ENCODE measurements at places on chromosomes 13 and 19.

GRCh38 chr13:87906411-87906810 is 235.2 kb downstream of the SLITRK5 start:
- DNase-seq = no peak

- no peak for DNase-seq
Measured at GRCh38 chr13:75360170-75360569, 121.8 kb downstream of the TBC1D4 start.

- no peak for DNase-seq
Measured at GRCh38 chr13:21020176-21020575, 41.2 kb downstream of the LATS2 start.

DNA sequence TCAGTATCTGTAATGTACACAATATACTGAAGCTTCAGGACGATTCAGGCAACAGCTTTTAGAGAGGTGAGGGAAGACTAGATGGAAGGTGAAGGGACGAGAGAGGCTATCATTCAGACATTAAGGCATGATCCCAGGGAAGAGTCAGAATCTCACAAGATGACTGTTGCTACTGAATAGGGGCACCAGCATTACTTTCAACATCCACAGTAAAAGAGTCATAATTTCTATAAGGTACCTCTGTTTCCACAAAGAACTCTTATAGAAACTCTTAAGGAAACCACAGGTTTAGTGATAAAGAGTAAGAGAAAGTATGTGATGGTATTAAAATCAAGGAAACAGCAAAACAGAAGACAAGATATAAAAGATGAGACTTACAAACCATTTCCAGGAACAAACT is 23.0 kb downstream of the LCP1 start:
- DNase-seq = no peak

DNA sequence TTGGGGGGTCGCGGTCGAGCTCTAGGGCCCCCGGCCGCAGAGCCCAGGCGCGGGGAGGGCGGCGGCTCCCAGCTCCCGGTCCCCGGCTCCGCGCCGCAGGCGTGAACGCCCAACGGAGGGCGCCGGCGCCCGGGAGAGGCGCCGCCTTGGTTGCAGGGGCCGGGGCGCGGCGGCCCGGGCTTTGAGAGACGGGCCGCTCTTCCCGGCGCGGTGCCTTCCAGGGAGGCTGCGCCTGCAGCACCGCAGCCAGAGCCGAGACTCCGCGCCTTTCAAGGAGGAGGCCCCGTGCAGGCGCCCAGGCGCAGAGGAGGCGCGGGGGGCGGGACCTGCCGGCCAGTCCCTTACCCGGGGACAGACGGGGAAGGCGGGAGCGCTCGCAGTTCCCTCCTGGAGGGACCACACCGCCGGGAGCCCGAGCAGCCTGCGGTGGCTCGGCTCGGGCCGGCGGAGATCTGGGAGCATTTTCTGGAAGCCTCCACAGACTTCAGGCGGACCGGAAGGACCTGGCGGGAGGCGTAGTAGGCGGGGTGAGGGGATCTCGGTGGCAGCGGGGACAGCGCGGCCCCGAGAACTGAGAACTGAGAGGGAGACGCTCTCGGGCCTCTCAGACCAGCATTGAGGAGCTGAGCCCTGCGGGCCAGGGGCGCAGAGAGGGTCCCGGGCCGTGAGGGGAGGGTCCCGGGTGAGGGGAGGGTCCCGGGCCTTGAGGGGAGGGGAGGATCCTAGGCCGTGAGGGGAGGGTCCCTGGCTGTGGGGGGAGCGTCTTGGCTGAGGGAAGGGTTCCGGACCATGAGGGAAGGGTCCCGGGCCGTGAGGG is 25.5 kb upstream of the MCF2L start:
- DNase-seq = peak; percentile 54

DNA sequence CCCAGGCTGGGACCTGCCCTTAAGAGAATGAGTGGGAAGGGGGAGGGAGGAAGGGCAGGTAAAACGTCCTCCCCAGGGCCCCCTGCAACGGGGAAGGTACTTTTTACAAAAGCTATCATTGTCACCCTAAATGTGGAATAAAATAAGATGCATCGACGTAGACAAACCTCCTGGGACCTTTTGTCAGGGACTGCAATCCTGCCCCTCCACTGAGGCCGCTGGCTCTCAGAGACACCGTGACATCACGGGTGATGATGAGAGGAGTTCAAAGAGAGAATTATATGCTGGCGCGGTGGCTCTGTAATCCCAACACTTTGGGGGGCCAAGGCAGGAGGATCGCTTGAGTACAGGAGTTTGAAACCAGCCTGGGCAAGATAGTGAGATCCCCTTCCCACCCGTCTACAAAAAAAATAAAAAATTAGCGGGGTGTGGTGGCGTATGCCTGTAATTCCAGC is 1.8 kb upstream of the MYBPC2 start:
- DNase-seq = no peak

- DNase-seq = no peak
Measured at GRCh38 chr19:23596872-23597271, 90.1 kb downstream of the ZNF675 start.

- peak; percentile 41 for DNase-seq
Measured at GRCh38 chr13:97028441-97029299, 34.4 kb upstream of the OXGR1 start.

- DNase-seq = no peak
Measured at GRCh38 chr13:96782186-96782585, 212.1 kb downstream of the OXGR1 start.

DNA sequence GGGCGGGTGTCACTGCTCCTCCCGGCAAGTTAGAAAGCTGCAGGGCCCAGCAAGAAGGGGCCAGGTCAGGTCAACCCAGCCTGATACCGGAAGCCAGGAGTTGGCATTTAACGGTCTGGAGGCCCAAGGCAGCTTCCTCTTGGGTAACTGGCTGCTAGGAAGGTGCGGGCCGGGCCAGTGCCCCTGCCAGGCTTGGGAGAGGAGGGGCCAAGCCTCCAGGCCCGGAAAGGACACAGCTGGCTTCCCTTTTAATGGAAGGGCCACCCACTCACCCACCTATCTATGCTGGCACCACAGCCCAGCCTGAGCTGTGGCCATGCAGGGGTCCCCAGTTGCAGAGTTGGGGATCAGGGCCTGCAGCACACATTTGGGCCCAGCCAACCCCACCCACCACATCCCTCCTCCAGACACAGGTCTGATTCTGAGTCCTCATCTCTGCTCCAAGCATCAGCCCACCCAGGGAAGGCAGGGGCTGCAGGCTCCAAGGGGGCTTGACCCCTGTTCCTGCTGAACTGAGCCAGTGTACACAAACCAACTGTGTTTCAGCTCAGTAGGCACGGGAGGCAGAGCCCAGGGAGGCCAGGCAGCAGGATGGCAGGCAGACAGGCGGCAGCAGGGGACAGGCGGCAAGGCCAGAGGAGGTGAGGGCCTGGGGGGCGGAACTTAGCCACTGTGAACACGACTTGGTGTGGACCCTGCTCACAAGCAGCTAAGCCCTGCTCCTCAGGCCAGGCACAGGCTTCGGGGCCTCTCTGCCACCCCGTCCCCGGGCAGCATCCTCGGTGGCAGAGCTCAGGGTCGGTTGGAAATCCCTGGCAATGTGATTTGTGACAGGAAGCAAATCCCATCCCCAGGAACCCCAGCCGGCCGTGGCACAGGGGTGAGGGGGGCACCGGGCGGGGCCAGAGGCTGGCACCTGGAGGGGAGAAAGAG is 40.8 kb downstream of the ZSWIM4 start:
- no peak for DNase-seq

- no peak for DNase-seq
Measured at GRCh38 chr13:101053301-101054093, 362.8 kb downstream of the NALCN start.

DNA sequence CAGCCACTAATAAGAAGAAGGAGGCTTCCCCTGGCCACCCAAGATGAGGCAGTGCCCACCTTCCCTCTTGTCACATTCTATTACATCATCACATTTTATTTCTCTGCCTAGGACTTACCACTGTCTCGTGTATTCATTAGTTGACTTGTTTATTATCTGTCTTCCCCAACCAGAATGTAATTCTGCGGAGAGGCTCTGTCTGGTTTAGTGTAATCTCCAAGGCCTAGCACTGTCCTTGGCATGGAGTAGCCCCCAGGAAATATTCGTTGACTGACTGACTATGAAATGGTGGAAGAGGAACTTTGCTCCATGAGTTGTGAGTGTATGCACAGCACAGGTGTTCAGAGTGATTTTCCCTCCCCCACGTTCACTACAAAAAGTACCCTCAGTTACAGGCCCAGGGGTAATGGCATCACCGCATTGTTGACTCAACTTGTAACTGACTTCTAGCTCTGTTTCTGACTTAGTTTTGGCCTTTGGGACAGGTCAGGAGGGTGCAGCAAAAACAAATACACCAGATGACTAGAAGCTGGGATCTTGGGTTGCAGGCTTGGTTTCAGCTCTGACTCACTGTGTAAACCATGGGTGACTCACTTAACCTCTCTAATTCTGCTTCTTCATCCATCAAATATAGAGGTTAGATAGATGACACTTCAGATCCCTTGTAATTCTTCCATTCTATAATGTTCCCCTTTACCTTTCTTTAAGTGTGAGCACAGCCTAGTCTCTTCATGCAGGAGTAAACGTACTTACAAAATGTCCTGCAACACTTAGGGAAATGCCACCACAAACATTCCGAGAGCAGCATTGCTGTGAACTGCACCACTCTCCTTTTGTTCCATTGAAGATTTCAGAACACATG is 229.7 kb downstream of the KCNRG start:
- peak; percentile 36 for DNase-seq

GRCh38 chr13:83150616-83151307 is 731.5 kb downstream of the SLITRK1 start:
- DNase-seq = no peak

DNA sequence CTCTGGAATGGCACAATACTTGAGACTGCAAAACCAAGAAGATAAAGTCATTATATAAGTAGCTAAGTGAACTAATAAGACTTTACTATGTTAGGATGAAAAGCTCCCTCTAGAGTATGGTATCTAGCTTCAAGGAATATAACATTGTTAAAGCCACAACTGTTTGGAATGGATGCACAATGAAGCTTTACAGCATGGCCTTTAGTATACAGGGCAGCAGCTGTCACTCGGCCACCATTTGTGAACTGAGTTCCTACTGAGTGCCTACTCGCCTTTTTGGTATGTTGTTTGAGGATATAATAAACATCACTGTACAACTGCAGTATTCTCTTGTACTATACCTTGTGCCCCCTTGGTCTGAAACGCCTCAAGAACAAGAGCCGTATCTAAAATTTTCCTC is 6.8 kb downstream of the ALG5 start:
- no peak for DNase-seq

DNA sequence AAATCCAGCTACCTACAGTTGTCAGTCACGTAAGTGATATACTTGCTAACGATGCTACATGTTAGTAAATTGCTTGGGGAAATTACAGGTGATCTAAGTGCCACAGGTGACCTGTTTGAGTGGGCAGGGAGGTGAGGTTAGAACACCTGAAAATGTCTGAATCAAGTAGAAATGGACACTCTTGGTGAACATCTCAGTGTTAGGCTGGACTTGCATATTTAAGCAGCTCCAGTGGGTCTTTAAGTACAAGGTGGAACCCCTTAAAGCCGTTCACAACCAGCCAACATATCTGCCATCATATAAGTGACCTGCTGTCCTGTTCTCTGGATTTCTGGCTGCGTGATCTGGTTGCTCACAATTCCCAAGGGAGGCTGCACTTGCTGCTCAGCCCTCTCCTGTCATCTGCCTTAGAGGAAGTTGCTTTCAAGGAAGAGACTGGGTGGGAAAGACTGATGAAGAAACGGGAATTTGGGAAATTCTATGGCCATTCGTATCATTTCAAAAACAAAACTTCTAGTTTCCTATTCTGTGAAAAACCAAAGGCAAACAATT is 244.0 kb downstream of the DCLK1 start:
- DNase-seq = no peak

GRCh38 chr13:103325672-103326071 is 259.5 kb upstream of the SLC10A2 start:
- DNase-seq = no peak

DNA sequence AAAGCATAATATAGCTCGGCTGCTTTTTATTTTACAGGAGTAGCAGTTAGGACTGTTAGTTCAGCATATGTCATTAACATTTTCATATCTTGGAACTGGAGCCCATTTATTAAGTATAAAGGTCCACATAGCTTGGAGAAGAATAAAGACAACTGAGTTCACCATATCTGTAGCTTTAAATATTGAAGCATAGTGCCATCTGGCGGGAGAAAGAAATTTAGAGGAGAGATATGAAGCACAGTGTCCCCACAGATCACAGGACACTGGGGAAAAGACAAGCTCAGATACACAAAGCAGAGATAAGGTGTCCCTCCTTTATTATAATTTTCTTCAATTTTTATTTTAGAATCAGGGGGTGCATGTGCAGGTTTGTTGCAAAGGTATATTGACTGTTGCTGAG is 104.7 kb upstream of the FREM2 start:
- no peak for DNase-seq

GRCh38 chr13:90185734-90186133 is 1161.8 kb upstream of the MIR17HG start:
- DNase-seq = no peak

GRCh38 chr19:1807030-1807694 is 4.9 kb downstream of the ATP8B3 start:
- no peak for DNase-seq

GRCh38 chr13:31794452-31794851 is 55.1 kb downstream of the RXFP2 start:
- no peak for DNase-seq

DNA sequence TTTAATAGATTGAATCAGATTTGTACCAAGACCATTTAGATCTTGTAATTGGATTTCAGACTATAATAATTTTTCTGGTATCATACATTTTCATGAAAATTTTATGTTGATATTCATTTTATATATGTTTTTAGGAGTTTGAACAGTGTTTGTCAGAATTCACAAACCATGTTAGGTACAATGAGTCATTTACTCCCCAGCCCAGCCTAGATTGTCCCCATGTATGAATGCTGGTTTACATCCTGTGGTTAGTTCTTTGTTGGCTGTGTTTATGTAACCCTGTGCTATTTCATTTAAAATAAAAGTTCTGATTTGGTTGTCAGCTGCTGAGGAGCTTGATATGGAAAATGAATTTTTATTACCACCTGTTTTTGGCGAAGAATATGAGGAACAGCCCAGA is 96.7 kb downstream of the GJA3 start:
- DNase-seq = no peak

GRCh38 chr19:5811117-5811516 is 6.2 kb downstream of the NRTN start:
- DNase-seq = no peak

DNA sequence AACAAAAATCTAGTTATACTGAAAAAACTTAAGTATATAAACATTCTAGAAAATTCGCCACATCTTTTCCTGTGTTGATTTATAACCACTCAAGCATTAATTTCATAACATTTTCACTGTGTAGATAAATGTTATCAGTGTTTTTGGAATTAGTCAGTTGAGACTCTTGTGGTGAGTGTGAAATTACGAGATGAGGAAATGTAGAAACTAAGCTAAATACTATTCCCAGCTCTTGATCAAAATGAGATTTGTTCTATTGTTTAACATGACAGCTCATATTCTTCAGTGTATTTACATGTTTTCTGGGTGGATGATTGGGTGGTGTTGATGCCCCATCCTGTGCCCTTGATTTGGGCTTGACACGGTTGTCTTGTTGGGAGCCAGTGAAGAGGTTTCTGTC is 406.8 kb downstream of the DACH1 start:
- no peak for DNase-seq

All from activated CD4-positive, CD25-positive, alpha-beta regulatory T cell treated with anti-CD3 and anti-CD28 coated beads, Interleukin-2, amount 50 U/mL, for 72 hours (primary cell).